Activated CD4-positive, alpha-beta T cell treated with anti-CD3 and anti-CD28 coated beads, Interleukin-2, amount 50 U/mL, for 48 hours (primary cell): ENCODE measurements at places on chromosomes 6 and 20.

DNA sequence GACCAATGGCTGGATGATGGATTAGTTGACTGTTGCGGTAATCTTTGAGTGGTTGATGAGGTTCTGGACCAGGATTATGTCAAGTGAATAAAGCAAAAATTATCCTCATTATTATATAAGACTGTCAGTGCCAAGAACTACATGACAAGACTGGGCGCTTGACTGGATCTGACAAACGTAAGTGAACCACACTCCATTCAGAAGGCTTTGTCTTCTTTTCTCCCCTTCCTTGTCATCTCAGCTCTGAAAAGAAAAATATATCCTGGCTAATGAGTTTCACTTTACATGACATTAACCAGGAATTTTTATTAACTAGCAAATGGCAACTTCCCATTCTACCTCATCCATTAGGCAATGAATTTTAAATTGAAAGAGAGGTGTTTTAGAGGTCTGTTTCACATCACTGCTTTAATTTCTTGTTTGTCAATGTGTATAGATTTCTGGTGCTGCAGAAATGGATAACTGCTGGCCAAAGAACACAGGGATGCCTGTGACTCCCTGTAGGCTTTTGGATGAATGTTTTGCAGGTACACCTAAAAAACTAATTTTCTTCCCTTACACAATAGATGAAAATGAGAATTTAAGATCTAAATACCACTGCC, 150.1 kb downstream of the ELOVL4 start:
- DNase-seq: no peak

GRCh38 chr6:125882243-125882642, 74.3 kb upstream of the HINT3 start:
- no peak for DNase-seq

DNA sequence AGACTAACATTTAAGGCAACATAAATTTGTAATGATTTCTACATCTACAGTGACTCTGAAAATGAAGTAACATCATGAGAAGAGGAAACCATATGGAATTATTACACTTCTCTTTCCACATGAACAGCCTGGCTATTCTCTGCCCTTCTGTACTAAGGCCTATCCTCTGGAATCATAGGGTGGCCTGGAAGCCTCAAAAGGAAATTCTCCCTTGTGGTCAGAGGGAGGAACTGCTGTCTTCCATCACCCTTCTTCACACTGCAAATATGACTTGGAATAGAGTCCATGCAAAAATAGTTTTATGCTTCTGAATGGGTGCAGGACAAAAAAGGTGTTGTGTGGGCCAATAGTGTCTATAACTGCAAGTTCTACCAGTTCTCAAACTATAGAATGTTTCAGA, 44.6 kb upstream of the SH3BGRL2 start:
- DNase-seq: no peak

DNA sequence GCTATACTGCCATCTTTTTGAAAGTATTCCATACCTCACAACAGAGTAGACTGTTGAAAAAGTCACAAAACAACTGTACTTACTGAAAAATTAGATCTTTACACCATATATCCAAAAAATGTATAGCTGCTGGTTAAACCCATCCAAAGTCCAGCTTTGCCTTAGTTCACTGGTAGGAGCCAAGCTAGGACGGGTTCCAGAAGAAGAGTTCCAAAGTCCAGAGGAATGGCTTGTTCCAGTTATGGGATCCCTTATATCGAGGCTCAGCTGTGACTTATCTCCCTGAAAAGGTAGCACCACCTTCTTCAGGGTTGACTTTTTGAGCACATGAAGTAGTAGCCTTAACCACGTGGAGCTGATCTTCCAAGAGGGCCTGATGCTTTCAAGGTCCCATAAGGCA, 236.3 kb upstream of the FLRT3 start:
- no peak for DNase-seq

- DNase-seq: no peak
Observed at GRCh38 chr20:47174456-47175243, 181.8 kb downstream of the ZMYND8 start.

DNA sequence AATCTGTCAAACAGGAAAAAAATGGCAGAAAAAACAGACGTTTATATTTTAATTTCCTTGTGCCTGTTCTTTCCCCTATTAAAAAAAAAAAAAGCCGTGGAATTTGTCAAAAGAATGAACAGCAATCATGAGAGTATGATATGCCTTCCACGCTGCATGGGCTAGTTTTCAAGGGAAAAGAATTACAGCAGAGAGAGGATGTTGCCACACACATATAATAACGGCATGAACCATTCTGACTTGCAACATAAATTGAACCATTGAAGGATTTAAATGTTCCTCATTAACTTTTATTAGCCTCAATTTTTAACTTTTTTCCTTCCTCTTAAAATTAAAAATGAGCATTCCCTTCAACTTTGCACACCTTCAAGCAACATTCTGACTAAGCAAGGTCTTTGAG, 301.8 kb downstream of the FOXC1 start:
- no peak for DNase-seq

- DNase-seq: no peak
Observed at GRCh38 chr6:37293426-37293825, 35.5 kb upstream of the TMEM217 start.

DNA sequence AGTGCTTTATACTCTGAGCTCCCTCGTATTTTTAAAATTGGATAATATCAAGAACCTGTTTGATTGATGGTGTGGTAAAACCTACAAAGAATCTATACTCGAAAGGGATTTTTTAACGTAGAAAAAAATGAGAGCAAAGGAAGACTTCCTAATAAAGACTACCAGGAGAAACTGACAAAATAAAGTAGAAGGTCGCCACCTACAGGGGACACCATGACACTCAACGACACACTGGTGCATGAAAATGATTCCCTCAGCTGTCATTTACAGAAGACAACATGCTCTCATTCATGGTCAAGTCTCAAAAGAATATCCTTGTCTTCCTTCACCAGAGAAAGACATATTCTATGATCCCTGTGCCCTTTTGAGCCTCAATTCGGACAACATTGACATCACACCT, 10.1 kb upstream of the NHSL1 start:
- peak; percentile 42 for DNase-seq

- DNase-seq: no peak
Observed at GRCh38 chr6:154112181-154112809, 73.3 kb downstream of the OPRM1 start.

DNA sequence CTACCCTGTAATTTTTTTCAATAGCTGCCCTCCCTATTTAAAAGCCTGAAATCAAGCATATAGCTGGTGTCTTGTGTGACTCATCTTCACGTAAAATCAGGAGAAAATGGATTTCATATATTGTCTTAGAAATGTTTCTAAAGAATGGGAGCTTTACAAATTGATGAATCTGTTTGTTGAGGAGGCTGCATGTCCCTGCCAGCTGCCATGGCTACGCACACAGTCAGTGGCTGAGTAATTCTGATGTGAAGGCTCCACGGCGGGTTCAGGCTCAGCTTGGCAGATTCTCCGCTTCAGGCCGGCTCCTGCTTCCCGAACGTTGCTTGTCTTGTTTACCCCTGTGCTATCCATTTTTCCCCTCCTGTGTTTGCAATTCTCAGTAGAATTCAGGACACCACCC, 82.8 kb downstream of the CCDC170 start:
- no peak for DNase-seq

GRCh38 chr6:27814665-27815424, 97.4 kb downstream of the OR2B2 start:
- DNase-seq: peak; percentile 64

DNA sequence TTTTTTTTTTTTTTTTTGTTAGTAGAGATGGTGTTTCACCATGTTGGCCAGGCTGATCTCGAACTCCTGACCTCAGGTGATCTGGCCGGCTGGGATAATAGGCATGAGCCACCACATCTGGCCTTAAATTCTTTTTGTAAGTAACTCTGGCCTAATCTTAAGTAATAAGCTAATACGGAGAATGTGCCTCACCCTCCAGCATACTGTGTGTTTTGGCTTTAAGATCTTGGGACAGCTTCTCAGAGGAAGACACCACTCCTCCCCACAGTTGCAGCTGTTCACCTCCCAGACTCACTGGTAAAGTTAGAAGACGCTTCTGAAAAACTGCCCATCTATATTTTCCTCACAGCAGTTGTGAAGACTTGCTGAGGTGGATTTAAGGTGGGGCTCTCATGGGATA, 120.8 kb downstream of the CCDC170 start:
- DNase-seq: no peak

DNA sequence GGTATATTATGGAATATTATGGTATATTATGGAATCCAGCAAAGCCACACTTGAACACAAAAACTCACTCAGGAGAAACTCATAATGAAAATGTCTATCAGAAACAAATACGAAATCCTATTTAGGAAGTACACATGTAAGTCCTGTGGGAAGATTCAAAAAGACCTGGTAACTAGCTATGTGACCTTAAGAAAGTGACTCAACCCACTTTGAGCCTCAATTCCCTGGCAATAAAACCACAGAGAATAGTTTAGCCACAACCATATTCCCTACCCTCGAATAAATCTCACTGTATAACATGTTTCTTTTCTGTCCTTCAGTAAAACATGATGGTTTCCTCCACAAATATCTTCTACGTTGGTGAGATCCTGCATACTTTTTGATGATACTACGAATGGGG, 56.4 kb downstream of the ZMYND8 start:
- no peak for DNase-seq

- no peak for DNase-seq
Observed at GRCh38 chr20:47860049-47860830, 75.0 kb upstream of the SULF2 start.

- no peak for DNase-seq
Observed at GRCh38 chr20:10646886-10647420, 26.8 kb downstream of the JAG1 start.

- no peak for DNase-seq
Observed at GRCh38 chr20:41183831-41184230, 46.5 kb downstream of the PLCG1 start.

- no peak for DNase-seq
Observed at GRCh38 chr6:133973109-133973971, 20.3 kb downstream of the TBPL1 start.

DNA sequence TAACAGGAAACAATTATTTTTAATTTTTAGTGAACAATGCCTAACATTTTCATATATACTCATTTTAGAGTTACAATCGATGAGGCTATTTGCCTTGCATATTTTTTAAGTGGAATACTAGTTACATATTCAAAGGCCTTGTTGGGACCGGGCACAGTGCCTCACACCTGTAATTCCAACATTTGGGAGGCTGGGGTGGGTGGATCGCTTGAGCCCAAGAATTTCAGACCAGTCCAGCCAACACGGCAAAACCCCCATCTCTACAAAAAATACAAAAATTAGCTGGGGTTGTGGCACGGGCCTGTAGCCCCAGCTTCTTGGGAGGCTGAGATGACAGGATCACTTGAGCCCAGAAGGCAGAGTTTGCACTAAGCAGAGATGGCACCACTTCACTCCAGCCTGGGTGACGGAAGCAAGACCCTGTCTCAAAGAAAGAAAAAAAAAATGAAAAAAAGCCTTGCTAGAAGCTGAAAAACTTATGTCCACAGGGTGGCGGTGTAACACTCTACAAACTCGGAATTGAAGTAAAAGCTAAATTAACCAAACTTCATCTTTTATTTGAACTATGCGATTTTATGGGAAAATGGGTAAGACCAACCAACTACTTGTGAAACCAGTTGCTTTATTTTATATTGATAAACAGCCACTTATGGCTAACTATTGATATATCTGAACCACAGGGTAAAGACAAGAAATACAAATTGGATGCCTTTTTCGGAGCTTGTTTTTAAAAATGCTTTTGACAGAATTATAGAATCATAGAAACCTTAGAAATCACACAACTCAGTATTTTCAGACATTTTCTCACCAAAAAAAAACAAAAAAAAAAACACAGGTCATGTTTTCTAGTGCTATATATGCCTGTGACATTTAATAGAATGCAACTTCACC, 24.1 kb upstream of the ROS1 start:
- peak; percentile 43 for DNase-seq

- peak; percentile 65 for DNase-seq
Observed at GRCh38 chr20:37922016-37922415, 19.1 kb downstream of the VSTM2L start.

DNA sequence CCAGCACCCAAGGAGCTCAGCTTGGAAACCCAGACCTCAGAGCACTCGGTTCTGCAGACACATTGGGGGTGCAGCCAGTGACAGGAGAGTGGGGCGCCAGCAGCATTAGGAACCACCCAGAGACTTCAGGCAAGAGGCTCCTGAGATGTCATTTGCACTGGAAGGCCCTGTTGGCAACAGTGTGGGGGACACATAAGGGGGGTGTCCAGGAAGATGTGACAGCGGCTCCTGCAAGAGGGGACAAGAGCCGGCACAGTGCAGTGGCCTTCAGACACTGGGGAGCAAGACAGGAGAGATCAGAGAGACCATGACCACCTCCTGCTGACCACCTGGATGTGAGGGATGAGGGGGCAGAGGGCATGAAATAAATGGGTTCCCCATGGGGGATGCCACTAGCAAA, 207.1 kb upstream of the SNX9 start:
- DNase-seq: no peak

DNA sequence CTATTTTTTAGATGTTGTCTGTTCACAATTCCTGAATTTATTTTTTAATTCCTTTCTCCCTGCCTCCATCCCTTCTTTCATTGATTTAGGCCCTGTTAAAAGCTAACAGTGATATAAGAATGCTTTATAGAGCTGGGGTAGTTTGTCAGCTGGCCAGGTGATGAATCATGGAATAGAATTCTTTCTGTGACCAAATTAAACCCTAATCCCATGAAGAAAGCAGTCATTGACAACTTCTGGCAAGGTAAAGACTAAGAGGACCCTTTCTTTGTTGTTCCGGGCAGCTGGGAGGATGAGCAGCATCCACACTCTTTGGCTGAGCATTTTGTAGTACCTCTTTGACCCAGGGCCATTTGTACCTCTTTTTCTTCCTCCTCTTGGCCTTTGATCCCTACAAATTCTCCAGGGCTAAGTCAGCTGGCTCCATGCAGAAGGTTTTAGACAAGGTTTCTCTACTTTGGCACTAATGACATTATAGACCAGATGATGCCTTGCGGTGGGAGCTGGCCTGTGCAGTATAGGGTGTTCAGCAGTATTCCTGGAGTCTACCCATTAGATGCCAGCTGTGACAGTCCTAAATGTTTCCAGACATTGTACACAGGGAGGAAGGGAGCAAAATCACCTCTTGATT, 102.9 kb downstream of the SLX4IP start:
- no peak for DNase-seq

GRCh38 chr6:6057442-6058053, 50.8 kb upstream of the NRN1 start:
- no peak for DNase-seq

DNA sequence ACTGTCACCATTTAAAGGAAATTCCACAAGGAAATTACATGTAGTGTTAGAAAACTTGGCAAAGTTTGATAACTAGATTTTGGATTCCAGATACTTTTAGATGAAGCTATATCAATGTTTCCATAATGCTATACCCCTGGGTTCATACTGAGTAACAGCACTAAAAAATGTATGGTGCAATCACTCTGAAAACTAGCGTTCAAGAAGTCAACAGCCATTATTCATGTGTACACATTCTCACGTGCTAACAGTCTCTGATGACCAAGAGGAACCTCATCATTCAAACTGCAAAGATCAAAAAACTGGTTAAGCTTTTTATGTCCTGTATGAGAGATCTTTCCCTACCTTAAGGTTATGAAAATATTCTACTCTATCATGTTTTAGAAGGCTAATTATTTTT, 197.6 kb downstream of the GMDS start:
- no peak for DNase-seq

GRCh38 chr6:84172574-84172973, 54.9 kb downstream of the CEP162 start:
- DNase-seq: no peak

- DNase-seq: no peak
Observed at GRCh38 chr6:146943664-146944063, 260.6 kb upstream of the STXBP5 start.
